Stimulated activated CD8-positive, alpha-beta memory T cell treated with anti-CD3 and anti-CD28 coated beads, Interleukin-15, amount 100 ng/mL, for 4 hours (primary cell): ENCODE measurements at places on chromosomes 5 and 9.
A peak's percentile ranks its signal among the peaks of the same experiment; 100 is the strongest.

GRCh38 chr9:87119328-87119881 lies 172.1 kb upstream of the GAS1 start:
- no peak for DNase-seq

DNA sequence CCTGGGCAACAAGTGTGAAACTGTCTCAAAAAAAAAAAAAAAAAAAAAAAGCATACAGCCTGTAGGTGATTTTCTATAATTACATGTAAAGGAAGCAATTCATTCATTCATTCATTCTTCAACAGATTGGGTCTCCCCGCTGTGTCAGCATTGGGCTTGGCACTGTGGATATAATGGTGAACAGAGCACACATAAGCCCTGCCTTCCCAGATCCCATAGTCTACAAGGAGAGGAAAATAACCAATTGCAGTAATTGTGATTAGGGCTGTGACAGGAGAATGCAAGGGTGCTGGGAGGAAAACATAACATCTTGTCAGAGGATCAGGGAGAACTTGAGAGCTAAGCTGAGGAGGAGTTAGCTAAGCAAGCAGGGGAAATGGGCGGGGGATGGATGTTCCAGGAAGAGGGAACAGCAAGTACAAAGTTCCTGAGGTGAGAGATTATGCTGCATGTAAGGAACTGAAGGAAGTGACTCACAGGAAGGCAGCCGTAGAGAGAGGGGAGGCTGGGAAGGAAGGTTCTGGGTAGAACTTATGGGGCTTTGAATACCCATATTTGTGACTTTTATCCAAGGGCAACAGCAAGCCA lies 24.0 kb upstream of the KLF9 start:
- DNase-seq: no peak

- no peak for DNase-seq
These were observed 73.1 kb downstream of the PBX3 start for GRCh38 chr9:125820100-125820804.

GRCh38 chr5:16907270-16907669 lies 28.8 kb downstream of the MYO10 start:
- no peak for DNase-seq

GRCh38 chr5:5183933-5184332 lies 43.8 kb downstream of the ADAMTS16 start:
- no peak for DNase-seq

- DNase-seq: no peak
These were observed 380.6 kb downstream of the TLE4 start for GRCh38 chr9:79952401-79952800.

DNA sequence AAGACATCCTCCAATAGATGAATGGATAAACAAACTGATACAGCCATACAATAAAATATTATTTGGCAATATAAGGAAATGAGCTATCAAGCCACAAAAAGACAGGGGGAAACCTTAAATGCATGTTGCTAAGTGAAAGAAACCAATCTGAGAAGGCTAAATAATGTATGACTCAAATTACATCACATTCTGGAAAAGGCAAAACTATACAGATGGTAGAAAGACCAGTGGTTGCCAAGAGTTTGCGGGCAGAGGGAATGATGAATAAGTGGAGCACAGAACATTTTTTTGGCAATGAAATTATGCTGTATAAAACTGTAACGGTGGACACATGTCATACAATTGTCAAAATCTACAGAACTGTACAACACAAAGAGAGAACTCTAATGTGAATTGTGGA lies 63.3 kb downstream of the CSF2 start:
- DNase-seq: no peak

GRCh38 chr5:30839956-30840355 lies 353.5 kb upstream of the CDH6 start:
- DNase-seq: no peak

DNA sequence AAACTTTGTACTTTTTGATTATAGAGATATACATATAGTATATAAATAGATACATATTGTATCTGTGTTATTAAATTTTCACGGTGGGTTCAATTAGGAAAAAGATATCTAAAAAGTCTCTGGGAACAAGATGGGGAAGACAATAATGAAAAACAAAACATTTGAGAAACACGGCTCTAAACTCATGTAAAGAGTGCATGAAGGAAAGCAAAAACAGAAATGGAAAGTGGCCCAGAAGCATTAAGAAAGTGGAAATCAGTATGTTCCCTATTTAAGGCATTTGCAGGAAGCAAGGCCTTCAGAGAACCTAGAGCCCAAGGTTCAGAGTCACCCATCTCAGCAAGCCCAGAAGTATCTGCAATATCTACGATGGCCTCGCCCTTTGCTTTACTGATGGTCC lies at the start of gene IFNA1:
Gene IFNA1, plus strand, starts transcription at position 301 of the 400 bp plus-strand sequence. Its CDS starts 69 bp downstream, at position 370.
- DNase-seq: no peak

DNA sequence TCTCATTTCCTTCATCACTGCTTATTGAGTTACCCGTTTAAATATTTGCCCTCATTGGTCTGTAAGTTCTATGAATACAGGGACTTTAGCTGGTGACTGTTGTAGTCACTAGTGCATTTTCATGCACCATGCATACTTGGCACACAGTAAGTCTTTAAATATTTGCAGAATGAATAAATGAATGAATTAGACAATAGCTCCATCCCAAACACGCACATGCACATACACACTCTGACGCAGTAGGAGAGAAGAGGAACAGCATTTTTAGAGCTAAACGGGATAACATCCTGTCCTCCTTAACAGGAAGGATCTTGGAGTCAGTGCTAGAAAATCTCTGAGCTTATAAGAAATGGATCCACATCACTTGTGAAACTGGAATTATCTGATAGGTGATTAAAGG lies 447.7 kb downstream of the KIF4B start:
- DNase-seq: no peak

DNA sequence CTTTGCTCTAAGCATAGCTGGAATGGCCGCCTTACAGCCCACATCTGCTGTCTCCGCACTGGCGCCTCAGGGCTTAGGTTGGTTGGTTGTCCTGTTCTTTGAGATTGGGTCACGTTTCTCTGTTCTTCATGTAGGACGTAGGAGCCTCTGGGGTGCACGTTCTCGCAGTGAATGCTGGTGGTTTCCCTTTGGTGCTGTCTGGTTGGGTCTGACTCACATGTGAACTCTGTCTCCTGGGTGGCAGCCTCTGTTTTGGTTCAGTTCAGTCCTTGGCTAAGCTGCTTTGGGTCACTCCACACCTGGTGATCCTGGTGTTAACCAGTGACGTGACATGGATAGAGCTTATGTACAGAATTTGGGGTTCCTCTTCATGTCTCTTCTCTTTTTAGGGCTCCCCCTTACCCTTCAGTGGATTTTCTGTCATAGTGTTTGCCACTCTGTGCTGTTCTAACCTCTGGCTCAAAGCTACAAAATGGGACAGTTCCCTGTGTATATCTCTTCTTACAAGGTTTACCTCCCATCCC lies 12.6 kb upstream of the LPCAT1 start:
- DNase-seq: peak; percentile 53
